ENCODE measurements at places on chromosomes 2 and 18.
A peak's percentile ranks its signal among the peaks of the same experiment; 100 is the strongest.

GRCh38 chr2:138324068-138324771 lies 177.3 kb upstream of the SPOPL start:
- no peak for DNase-seq

DNA sequence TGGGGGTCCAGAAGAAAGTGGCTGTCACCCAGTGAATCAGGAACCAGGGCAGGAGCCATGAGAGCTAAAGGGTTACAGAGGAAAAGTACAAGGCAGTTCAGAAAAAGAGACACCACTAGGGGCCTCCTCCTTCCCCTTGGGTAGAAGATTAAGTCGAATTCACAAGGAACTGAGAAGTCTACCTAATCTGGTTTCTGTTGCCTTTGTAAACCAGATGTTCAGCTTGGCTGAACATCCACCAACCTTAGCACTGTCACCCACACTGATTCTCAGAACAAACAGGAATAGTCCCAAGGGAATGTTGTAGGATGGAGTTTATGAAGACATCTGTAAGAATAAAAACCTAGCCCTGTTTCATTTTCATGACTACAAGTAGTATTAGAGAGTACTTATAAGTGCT lies 90.4 kb upstream of the NOSTRIN start:
- DNase-seq: no peak

DNA sequence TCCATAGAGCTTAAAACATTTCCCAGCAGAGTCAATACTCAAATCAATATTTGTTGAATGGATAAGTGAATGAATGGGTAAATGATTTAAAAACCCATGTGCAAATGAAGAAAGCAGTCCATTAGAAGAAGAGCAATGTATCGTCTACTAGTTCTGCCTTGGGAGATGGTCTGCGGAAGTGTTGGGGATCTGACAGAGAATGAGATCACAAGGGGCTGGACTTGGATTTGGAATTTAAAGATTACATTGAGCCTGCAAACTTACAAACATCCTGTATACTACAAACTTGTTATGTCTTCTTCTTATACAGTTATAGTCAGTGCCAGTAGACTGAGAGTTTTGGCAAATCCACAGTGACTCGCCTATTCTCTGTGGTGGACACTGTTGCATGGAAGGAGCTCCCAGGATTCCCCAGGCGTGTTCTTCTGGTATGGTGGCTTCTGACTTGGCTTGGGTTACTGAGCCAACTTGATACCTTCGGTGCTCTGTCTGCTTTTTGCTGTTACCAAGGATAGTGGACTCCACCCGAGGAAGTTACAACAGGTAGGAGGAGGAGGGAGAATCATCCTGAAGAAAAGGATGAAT lies 163.3 kb upstream of the SERPINE2 start:
- DNase-seq: no peak

GRCh38 chr2:240602266-240603050 lies 15.9 kb downstream of the CAPN10 start:
- DNase-seq: no peak

DNA sequence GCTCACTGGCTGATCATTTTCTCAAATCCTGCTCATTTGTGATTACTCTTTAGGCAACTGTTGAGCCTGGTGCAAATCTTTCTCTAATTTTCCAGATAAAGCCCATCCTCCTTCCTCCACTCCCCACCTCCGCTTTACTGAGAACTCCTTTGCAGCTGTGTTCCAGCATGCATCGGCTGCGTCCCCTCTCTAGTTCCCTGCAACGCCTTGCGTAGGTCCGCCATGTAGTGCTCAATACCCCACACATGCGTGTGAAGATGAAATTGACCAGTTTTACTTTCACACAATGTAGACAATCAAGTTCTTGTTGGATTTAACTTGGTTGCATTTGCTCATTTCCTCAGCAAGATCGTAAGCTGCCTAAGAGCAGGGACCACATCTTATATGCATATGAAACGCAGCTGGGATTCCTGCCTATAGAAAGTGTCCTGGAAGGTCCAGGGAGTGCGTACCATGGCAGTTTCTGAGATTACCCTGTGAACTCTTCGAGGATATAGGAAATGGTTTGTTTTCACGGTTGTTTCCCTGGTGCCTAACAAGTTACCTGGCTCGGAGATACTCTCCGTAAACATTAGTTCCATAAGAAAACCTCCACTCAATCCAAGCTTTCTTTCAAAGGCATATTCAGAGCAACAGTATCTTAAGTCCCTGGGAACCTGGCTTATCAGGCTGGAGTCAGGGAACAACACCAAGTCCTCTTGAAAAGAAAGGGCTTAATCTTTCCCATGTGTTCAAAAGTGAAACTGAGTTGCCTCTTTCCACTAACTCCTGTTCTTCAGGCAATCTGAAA lies 766.4 kb upstream of the ID2 start:
- DNase-seq: peak; percentile 32

GRCh38 chr2:190507135-190507534 lies 27.4 kb downstream of the NEMP2 start:
- DNase-seq: no peak

GRCh38 chr18:37408676-37409265 lies 156.8 kb downstream of the CELF4 start:
- DNase-seq: no peak

DNA sequence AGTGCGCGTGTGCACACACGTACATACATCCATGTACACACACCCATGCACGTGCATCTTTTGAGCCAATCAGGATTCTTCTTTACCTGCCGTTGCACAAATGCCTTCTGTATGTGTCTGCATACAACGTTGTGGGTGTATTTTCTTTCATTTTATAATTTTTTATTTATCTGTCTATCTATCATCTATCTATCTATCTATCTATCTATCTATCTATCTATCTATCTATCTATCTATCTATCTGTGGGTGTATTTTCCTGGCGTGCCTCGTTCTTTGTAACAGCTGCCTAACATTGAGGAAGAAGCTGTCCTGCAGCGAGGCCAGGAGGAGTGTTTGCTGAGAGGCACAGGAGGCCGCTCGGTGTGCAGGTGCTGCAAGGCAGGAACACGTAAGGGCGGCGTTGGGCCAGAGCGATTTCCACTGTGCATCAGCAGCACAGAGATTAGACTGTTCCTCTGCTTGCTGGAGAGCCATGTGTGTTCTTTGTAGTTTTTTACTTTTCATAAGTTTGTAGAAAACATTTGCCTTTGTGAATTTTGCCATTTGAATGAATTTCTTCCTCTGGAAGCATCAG lies 84.4 kb downstream of the DGKD start:
- DNase-seq: no peak

All from GM04504 (cell line).